Stimulated activated CD4-positive, alpha-beta T cell treated with anti-CD3 and anti-CD28 coated beads, Interleukin-15, amount 100 ng/mL, for 1 hour (primary cell): ENCODE measurements at places on chromosomes 7 and 10.

DNA sequence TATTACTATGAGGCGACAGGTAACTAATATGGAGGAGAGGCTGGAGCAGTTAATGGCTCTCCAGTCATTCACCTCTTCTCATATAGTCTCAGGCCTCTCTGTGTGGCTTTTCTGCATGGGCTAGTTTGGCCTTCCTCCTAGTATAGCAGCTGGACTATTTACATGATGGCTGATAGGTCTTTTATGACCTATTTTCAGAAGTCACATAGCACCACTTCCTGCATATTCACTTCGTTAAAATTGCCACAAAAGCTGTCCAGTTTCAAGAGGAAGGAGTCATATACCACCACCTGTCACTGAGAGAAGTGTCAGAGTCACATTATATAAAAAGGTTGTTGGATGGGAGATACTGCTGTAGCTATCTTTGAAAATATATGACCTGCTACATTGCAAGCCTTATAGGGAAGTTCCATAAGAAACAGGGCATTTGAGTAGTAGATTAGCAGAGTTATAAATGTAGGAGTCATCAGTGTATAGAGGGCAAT lies 8.0 kb upstream of the DMTF1 start:
- no peak for DNase-seq

DNA sequence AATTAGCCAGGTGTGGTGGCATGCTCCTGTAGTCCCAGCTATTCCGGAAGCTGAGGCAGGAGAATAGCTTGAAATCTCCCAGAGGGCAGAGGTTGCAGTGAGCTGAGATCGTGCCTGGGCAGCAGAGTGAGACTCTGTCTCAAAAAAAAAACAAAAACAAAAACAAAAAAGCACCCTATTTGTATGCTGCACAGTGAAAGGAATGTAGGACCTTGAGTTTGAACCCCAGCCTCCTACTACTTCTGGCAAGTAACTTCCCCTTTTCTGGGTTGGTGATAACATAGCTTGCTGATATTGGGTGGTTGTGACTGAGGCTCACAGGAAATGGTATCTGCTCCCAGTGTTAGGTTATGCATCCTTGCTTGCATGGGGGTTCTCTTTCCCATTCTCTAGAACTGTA lies 205.3 kb downstream of the BUB3 start:
- no peak for DNase-seq

DNA sequence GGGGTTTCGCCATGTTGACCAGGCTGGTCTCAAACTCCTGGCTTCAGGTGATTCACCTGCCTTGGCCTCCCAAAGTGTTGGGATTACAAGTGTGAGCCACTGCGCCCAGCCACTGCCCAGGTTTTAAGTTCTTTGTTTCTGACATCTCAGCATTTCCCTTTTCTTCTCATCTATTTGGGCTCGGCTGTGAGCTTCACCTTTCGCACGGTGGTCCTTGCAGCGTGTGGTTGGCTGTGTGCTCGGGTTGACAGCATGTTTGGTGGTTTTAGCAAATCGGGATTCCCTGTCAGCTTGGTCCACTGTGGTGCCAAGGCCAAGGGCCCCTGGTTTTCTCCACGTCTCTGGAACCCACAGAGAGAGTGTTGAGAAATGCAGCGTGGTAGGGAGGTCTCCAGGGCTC lies 138.8 kb downstream of the DNAJB6 start:
- DNase-seq: no peak

GRCh38 chr10:87054373-87055295 lies 34.5 kb downstream of the FAM25A start:
- DNase-seq: no peak

GRCh38 chr10:131881104-131881880 lies 19.5 kb upstream of the PPP2R2D start:
- DNase-seq: no peak

DNA sequence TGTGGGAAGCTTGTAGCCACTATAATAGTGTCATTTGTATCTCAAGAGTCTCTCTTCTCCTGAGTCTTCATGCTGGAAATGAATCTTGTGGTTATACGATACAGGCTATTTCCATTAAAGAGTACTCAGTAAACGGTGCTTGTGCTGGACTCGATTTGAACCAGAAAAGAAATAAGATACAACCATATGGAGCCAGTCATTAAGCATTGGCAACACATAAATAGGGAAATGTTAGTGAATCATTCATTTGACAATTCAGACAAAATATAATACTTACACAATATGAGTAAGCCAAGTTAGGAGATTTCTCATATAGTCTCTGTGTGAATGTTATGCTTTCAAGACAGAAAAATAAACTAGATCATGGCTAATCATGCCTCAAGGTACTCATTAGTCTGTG lies 356.8 kb downstream of the PLXDC2 start:
- DNase-seq: no peak

DNA sequence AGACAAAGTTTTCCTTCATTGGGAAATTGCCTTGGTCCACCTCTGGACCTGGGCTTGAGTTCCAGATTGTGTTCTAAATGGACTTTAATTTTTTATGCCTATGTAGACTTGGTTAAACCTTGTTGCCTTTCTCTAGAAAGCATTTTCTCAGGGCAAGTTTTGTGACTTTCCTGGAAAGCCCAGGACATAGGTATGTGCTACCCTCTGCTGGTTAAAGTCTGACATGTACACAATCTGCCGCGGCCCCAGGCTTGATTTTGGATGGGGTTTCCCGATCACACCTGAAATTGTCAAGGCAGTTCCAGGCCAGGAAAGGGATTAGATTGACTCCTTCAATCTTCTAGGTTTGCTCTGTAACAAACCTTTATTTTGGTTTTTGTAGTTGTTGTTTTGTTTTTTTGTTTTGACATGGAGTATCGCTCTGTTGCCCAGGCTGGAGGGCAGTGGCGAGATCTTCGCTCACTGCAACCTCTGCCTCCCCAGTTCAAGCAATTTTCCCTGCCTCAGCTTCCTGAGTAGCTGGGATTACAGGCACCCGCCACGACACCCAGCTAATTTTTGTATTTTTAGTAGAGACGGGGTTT lies 14.1 kb upstream of the AKR1B10 start:
- peak; percentile 8 for DNase-seq

- DNase-seq: no peak
Observed at GRCh38 chr10:47020471-47020870, 109.2 kb downstream of the PTPN20 start.

DNA sequence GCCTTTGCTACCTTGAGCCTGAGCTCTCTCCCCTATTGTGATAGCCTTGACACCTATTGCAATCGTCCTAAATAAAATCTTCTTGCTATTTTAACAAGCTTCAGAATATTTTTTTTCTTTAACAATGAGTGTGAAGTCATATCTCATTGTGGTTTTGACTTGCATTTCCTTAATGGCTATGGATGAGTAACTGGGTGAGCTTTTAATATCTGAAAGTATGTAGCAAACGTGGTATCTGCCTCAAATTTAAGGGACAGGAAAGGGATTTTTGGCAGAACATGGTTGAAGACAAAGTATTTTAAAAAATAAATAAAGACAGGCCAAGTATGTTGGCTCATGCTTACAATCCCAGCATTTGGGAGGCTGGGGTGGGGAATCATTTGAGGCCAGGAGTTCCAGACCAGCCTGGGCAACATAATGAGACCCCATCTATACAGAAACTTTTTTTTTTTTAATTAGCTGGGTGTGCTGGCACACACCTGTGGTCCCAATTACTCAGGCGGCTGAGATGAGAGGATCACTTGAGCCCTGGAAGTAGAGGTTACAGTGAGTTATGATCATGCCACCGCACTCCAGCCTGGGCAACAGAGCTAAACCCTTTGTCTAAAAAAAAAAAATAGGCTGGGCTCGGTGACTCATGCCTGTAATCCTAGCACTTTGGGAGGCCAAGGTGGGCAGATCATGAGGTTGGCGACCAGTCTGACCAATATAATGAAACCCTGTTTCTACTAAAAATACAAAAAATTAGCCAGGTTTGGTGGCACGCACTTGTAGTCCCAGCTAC lies 319.3 kb upstream of the NRP1 start:
- DNase-seq: no peak

- DNase-seq: no peak
Observed at GRCh38 chr10:2703953-2704352, 363.4 kb upstream of the PFKP start.

DNA sequence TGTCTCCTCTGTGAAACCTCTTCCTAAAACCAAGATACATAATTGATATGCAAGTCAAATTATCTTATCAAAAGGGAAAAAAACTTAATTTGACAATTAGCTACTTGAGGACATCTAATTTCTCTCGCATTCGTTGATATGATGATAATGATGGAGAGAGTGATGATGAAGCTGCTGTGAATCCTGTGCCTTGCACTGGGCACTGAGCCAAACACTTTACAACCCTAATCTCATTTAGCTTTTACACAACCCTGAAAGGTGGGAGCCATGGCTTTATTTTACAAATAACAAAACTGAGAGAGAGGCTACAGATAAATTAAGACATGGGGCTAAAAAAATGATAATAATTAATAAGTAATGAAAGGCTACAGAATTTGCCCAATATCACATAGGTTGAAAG lies 176.0 kb downstream of the NOC3L start:
- no peak for DNase-seq

GRCh38 chr7:50728184-50728583 lies 54.5 kb downstream of the GRB10 start:
- no peak for DNase-seq

GRCh38 chr10:43913676-43914235 lies 265.1 kb upstream of the ZNF32 start:
- DNase-seq: no peak

DNA sequence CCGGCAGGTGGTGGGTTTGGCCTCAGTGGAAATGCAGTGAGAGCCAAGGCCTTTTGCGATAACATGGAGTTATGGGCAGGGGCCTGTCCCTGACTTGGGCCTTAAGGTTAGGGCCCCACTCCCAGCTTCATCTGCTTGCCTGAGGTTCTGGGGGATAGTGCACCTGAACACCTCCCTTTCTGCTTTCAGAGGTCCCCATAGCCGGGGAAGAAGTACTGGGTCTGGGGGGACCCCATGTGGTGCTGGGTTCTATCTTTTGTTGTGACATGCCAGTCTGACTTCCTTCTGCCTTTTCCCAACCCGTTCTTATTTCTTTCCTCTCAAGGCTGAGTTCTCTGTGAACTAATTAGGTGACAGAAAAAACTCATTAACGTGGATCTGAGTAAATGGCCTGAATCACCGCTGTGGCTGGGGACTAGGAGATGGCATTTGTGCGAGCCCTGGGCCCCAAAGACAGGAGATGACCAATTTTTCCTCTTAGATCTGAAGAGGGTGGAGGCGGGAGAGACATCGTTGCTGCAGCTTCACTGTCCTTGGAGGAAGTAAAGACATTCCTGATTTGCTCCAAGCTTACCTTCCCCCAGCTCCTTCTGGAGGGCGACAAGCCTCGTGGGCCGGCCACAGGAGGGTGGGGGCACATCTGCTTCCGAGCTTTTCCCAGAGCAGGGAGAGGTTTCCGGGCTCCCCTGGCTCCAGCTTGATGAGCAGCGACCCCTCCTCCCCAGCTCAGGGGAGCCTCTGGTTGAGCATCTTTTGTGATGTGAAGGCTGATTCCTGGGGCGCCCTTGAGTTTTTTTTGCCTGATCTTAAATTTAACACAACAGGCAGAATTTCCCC lies 2.0 kb downstream of the AGAP3 start:
- DNase-seq: no peak
